Activated CD4-positive, alpha-beta memory T cell treated with anti-CD3 and anti-CD28 coated beads for 36 hours (primary cell): ENCODE measurements at places on chromosomes 6 and 20. TPM values are rescaled to one million over a fixed set of nuclear protein-coding genes. Genes with fewer than 3 reads are reported as not detected.

Gene LHFPL5
- total RNA-seq: not detected

Gene NRSN1
- total RNA-seq: not detected

Gene OR2J3
- total RNA-seq: not detected

Gene KDM1B
- 17.5 TPM for total RNA-seq
